NCI-H2081 (cell line): ENCODE measurements at places on chromosomes 6 and 20.

GRCh38 chr6:47446669-47447330 lies 30.8 kb upstream of the CD2AP start:
- DNase-seq = no peak

DNA sequence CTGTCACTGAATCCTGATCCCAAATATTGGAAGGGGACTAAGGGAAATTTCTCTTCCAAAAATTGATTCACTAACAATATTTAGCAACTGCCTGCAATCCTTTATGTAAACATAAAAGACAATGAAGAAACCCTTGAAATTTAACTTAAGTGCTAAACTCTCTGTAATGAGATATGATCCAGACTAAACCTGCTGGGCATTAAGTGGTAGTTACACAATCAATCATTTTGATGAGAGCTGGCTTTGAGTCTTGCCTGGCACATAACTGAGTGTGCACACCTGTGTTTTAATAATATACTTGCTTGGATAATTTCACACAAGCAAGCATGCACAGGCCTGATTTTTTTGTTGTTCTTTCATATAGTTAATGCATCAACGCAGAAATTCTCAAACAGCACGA lies 9.8 kb upstream of the ZFP64 start:
- DNase-seq = peak; percentile 90

- DNase-seq = no peak
Measured at GRCh38 chr6:149031201-149031858, 284.5 kb downstream of the UST start.

GRCh38 chr20:32487381-32487780 lies 97.8 kb downstream of the NOL4L start:
- no peak for DNase-seq

GRCh38 chr20:51510936-51511605 lies 31.4 kb downstream of the NFATC2 start:
- DNase-seq = no peak

GRCh38 chr6:160048471-160048870 lies 73.1 kb upstream of the SLC22A1 start:
- DNase-seq = no peak

- DNase-seq = no peak
Measured at GRCh38 chr6:40408786-40409542, 178.2 kb downstream of the LRFN2 start.

- DNase-seq = no peak
Measured at GRCh38 chr6:130810307-130811030, 16.7 kb upstream of the SMLR1 start.

DNA sequence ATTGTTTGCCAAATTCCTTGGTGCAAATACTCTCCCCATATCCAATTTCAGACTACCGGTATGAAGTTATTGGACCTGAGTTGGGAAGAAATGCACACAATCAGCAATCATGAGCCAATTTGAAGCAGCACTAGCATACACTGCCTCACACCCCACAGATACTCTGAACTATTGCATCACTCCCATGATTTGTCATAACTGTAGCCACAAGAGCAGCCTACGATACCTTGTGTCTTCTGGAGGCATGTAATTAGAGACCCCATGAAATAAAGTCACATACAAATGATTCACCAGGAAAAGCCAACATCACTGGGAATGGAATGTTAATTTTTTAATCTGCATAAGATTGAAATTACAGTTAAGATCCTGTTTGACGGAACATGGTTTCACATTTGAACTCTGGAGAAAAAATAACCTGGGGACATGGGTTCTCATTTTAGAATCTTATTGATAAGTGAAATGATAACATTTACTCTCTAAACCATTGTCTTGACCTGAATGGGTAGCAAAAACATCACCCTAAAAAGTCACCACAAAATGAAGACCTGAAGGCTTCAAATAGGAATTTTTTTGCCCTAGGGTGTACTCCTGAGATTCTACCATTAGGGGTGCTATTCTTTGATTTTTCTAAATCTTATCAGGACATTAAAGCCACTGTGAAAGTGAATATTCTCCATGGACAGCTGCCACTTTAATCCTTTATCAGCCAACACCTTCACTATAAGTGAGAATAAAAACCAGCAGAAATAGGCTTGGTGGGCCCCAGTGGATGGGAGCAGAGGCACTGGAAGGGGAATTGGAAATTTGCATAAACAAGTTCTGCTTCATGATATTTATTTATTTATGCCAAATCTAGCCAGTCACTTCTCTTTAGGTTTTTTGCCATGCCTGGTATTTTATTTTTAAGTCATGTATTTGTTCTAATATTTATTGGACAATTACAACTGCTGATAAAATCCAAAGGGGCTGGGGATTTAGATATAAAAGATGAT lies 34.5 kb upstream of the HBS1L start:
- no peak for DNase-seq

- DNase-seq = no peak
Measured at GRCh38 chr20:688809-689212, 13.2 kb upstream of the SCRT2 start.

DNA sequence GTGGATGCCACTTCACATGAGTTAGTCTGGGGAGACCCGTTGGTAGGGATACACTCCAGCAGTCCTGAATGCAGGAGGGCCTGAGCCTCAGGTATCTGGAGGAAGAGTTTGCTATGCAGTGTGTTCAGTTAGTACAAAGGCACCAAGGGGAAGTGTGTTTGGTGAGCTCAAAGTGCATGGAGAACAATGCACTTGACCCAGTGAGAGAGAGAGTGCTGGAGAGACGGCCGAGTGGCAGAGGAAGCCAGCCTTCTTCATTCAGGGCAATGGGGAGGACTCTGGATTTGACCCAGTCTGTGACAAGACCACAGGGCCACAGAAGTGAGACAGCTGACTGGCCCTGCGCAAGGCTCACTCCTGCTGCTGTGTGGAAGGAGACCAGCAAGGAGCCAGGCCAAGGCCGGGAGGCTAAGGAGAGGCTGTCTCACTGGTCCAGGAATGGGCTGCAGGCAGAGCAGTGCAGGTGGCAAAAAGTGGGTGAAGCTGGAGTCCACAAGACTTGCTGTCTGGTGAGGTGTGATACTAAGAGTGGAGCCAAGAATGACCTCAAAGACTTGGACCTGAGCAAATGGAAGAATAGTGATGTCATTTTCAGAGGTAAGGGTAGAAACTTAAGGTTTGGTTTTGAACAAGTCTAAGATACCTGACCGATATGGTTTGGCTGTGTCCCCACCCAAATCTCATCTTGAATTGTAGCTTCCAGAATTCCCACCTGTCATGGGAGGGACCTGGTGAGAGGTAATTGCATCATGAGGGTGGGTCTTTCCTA lies 38.0 kb downstream of the PDE10A start:
- no peak for DNase-seq

- no peak for DNase-seq
Measured at GRCh38 chr20:2794866-2795447, 5.5 kb downstream of the CPXM1 start.

DNA sequence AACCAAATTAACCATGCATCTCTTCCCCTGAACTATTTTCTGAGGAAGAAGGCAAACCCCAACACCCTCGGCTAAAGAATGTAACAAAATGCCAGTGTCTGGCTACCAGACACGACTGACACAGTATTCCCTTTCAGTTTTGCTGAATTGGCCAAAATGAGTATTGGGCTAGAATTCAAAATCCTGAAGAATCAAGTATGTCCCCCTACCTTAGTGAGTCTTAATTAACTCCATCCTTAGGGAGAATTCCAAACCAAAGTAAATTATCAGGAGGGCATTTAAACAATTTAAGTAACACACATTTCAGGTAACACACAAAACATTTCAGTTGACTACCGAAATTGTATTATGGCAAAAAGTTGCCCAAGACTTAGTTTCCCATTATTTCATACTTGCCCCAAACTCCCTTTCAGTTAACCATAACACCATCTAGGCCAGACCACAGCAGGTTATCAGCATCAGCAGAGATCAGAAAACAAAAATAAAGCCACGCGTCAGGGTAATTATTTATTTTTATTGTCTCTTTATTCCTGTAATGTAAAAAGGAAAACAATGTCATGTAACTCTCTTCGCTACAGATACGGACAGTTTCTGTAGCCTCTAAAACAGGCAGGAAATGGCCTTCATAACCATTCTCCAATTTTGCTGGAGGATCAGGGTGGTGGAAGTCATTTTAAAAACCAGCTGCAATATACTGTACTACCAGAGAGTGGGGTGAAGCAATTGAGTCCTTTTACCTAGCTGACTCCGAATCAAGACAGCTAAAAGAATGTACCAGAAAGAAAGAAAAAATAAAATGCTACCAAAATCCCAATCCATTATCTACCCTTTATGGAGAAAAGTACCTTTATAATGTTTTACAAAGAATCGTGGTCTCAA lies 1.9 kb downstream of the SNX5 start:
- no peak for DNase-seq

DNA sequence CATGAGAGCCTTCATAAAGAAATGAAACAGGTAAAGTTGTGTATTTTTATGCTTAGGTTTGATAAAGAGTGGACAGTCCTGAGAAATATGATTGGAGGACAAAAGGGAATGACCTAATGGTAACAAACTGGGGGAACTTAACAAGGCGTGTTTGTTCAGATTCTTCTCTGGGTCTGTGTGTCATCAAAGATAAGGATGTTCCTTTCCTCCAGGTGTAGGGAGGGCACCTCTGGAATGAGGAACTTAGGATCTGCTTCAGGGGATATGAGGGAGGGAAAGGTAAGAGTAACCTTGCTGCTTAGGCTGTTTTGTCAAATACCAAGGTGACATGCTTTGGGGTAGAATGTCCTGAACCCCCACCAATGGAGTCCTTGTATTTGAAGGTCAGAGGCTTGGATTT lies 291.9 kb downstream of the KCNQ5 start:
- no peak for DNase-seq

DNA sequence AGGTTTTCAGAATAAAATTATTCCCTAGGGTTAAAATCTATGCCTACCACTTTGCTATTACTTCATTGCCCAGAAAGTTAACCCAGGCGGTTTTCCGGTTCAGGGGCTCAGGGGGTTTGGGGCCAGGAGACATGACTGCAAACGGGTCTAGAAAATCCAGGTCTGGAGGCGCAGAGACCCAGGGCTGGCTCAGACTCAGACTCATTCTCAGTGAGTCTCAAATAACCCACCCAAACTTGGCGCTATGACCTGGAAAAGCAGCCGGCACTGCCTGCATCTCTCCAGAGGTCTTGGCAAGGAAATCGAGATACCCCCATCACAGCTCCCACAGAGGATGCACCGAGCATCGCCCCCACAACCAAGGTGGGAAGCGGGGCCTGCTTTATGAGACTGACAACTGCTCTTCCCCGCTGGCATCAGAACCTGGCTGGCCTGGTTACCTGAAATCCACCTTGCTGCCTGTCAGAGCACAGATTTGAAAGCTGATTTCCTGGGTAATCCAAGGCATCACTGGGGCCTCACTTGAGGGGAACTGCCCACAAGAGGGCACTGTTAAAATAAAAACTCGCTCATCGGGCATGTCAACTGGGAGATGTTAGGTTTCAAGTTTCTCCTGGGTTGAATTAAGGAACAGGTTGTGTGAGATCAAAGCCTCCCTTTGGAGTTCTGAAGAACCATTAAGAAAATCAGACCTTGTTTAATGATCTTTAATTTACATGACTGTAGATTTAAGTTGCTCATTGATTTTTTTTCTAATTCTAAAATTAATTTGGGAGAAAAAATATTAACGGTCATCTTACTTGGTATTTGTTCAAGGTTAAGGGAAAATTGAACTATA lies 55.1 kb downstream of the KIF16B start:
- DNase-seq = peak; percentile 46

- DNase-seq = peak; percentile 37
Measured at GRCh38 chr6:52049252-52050050, 38.0 kb downstream of the PKHD1 start.

GRCh38 chr6:43886717-43887339 lies 116.8 kb downstream of the VEGFA start:
- no peak for DNase-seq

DNA sequence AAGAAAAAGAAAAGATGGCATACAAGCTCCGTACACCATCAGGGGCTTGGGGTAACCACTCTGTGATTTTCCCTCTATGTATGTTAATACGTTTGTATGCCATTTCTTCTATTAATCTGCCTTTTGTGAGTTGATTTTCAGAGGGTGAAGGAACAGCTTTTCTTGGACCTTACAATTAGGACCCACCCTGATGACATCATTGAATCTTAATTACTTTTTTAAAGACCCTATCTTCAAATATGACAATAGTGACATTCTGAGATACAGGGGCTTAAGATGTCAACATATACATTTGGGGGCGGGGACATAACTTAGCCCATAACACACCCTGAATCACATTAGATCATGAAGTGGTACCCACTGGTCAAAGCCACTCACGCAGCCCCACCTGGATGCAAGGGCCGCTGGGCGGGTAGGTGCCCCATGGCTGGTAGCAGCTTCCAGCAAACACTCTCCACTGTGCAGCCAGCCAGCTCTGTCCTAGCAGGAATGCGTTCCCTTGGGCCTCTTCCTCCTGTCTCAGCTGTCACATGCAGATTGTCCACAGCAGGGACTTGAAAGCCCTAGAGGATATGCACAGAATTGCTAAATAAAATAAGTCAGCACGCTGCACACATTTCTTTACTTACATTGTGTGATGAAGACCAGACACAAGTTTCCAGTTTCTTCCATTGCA lies 74.5 kb downstream of the FOXF2 start:
- no peak for DNase-seq

DNA sequence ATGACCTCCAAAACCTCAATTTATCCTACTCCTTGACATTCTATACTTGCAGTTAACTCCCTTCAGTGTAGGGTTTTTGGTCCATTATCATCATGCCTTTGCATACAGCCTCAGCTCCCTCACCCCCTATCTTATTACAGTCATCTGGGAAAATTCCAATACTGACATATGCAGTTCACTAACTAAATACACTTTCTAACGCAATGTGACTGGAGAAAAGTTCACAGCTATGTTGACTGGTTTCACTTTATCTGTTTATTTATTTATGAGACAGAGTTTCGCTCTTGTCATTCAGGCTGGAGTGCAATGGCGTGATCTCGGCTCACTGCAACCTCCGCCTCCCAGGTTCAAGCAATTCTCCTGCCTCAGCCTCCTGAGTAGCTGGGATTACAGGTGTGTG lies 64.9 kb downstream of the CRYBG1 start:
- no peak for DNase-seq

GRCh38 chr20:59782986-59783640 lies 150.3 kb downstream of the SYCP2 start:
- DNase-seq = peak; percentile 18

- no peak for DNase-seq
Measured at GRCh38 chr6:49543087-49543858, 7.2 kb upstream of the C6orf141 start.

- DNase-seq = no peak
Measured at GRCh38 chr6:47057830-47058540, 15.9 kb upstream of the ADGRF1 start.

DNA sequence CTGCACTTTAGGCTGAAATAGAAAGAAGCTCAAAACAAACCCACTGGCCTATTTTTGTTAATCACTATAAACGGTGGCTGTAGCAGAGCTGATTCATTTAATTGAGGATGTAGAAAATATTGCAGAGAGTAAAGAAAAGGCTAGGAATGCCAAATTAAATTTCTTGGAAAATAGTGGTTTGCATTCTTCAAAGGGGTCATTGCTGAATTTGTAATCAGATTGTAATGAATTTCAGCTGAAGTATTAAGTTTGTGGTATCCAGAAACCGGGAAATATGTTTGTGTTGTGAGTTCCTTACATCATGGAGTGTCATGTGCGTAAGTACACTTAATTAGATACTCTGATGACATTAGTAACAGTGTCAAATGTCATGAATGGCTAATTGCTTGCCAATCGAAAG lies 203.0 kb downstream of the SAMD5 start:
- no peak for DNase-seq

GRCh38 chr6:122568797-122569221 lies 41.4 kb upstream of the PKIB start:
- no peak for DNase-seq
